ENCODE measurements at places on chromosomes 11 and 22. TPM values are rescaled to one million over a fixed set of nuclear protein-coding genes. Genes with fewer than 3 reads are reported as not detected.

Gene NPTXR
- 0.35 TPM for polyA plus RNA-seq

Gene NCF4
- polyA plus RNA-seq = 63.6 TPM

Gene OR5B17
- polyA plus RNA-seq = not detected

Gene NRXN2
- not detected for polyA plus RNA-seq

Gene HNRNPUL2
- 1.3 TPM for polyA plus RNA-seq

Gene SCGB1C1
- polyA plus RNA-seq = not detected

Gene ANGPTL5
- polyA plus RNA-seq = not detected

Gene ACR
- polyA plus RNA-seq = not detected

Gene GRIK4
- polyA plus RNA-seq = not detected

Gene PITPNM1
- polyA plus RNA-seq = 15.7 TPM

Gene RTN4R
- 1.2 TPM for polyA plus RNA-seq

Gene KIRREL3
- not detected for polyA plus RNA-seq

Gene POTEH
- polyA plus RNA-seq = not detected

Gene MIOX
- polyA plus RNA-seq = not detected

Gene TTC28
- 0.02 TPM for polyA plus RNA-seq

Gene OR52N1
- not detected for polyA plus RNA-seq

Gene APOBEC3F
- polyA plus RNA-seq = 18.4 TPM

Gene UBQLNL
- not detected for polyA plus RNA-seq

Gene HPX
- not detected for polyA plus RNA-seq
